ENCODE measurements at places on chromosomes 16 and 17.

- DNase-seq = no peak
Measured at GRCh38 chr17:65219124-65219523, 82.0 kb downstream of the RGS9 start.

DNA sequence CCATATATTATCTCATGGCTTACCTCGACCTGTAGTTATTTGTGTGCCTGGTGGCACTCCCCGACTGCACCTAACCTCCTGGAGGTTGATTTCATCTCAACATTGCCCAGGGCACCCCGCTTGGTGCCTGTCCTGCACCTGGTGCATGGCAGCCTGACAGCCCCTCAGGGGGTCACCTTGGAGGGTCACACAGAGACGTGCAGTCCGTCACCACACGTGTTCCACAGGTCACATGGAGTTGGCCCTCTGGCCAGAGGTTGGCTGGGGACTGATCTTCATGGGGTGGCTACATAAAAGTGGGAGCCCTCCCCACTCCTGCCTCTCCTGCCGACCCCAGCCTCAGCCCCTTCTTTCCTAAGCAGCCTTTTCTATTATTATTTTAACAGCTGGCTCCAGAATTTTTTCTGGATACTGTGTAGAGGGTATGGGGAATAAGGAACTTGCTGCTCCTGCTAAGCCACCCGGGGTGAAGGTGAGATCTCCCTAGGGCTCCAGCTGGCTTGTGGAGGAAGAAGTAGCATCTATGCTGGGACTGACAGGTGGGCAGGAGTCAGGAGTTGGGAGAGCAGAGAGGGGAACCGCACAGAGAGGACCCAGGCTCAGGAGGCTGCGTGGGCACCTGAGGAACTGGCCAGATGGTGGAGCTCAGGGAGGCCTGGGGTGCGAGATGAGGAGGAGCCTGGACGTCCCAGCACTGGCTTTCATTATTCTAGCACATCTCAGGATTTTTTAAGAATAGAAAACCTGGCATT, 12.5 kb upstream of the NKD1 start:
- no peak for DNase-seq

- DNase-seq = no peak
Measured at GRCh38 chr17:75152922-75153779, 1.2 kb downstream of the JPT1 start.

- DNase-seq = no peak
Measured at GRCh38 chr17:7580604-7581575, 1.5 kb downstream of the CD68 start.

- no peak for DNase-seq
Measured at GRCh38 chr16:50547340-50548124, 664 bp upstream of the NKD1 start.

DNA sequence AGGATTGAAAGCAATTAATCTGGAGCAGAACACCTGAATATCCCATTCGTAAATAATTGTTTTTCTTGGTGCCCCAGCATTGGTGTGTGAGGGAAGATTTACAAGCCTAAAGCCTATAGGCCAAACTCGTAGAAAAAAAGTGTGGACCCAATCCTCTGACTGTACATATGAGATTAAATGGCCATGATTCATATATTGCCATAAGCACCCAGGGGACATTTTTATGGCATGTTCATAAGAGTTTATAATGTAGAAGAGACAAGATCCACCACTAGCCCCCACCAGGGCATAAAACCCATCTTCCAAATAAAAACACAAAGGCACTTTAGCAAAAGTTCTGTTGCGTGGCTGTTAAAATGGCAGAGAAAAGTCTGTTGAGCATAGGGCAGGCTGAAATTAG, 15.5 kb upstream of the SALL1 start:
- DNase-seq = no peak

DNA sequence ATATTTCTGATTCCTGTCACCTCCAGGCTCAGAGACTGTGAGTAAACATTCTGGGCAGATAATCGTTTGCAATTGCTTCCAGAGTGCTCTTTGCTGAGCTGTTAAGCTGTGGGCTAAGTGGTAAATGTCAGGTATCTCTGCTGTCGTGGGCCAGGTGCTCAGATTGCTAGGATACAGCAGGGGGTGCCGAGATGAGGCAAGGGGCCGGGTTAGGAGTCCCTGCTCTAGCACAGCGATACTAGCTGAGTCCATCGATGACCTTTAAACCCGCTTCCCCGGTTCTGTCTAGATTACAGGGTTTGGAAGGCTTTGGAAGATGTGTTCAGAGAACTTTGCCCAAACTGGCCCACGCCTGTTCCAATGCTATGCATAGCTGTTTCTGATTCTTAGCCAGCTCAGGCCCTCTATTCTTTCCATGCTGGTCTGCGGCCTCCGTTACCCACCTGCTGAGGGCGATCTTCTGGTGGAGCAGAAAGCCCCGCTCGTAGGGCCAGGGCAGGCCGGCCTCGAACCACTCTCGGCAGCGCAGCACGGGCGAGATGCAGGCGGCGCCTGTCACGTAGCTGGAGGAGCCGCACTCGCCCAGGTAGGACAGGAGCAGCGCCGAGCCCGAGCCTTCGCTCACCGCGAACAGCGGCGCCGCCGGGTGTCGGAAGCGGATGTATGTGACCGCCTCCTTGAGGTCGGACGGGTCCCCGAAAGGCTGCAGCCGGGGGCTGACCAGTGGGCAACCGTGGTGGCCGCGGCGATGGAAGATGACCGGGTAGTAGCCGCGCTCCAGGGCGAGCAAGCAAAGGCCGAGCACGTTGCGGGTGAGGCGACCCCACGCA, 979 bp downstream of the ABHD15 start:
- no peak for DNase-seq

DNA sequence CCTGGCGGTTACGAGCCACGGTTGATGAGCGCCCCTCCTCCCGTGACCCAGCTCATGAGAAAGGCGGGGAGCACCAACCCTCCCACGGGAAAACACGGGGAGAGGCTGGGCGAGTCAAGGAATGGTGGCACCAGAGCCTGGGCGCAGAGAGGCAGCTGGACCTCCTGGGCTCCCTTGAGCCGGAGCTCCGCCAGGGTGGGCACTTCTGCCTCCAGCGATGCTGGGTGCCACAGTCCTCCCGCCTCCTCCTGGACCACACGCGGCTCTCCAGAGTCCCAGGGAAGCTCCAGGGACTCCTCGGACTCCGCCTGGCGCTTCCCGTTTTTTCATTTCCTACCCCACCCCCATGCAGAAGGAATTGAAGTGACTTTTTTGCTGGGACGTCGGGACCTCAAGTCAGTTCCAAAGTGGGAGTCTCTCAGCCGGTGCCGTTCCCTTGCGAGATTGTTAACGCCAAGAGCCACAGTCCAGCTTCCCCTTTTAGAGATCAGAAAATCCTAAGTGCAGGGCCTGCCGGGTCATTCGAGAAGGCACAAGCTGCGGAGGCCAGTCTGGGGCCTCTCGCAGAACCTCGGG, 6.6 kb upstream of the CBX8 start:
- DNase-seq = no peak

GRCh38 chr16:56767024-56767423, 37.1 kb downstream of the NUP93 start:
- no peak for DNase-seq

DNA sequence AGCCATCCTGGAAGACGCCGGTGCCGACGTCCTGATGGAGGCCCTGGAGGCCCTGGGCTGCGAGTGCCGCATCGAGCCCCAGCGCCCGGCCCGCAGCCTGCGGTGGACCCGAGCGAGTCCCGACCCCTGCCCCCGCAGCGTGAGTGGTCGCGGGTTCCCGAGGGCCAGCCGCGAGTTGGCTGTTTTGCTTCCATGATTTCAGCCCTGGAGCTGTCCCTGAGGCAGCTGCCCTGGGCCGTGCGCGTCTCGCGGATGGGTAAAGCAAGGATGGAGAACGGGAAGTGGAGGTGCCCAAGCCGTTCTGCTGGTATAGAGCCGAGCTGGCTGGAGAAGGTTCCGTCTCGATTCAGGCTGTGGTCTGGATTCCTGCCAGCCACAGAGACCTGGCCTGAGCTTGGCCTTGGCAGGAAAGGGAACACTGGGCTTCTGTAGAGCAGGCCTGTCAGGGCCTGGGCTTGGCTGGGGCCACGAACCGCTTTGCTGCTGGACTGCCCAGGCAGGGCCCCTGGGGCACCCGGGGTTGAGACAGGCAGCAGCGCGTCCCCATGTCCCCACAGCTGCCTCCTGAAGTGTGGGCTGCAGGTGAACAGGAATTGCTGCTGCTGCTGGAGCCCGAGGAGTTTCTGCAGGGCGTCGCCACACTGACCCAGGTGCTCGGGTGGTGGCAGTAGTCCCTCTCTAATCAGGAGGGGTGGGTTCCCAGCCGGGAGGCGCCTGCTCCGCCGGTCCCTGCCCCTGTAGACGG, 941 bp upstream of the MRPS34 start:
- no peak for DNase-seq

DNA sequence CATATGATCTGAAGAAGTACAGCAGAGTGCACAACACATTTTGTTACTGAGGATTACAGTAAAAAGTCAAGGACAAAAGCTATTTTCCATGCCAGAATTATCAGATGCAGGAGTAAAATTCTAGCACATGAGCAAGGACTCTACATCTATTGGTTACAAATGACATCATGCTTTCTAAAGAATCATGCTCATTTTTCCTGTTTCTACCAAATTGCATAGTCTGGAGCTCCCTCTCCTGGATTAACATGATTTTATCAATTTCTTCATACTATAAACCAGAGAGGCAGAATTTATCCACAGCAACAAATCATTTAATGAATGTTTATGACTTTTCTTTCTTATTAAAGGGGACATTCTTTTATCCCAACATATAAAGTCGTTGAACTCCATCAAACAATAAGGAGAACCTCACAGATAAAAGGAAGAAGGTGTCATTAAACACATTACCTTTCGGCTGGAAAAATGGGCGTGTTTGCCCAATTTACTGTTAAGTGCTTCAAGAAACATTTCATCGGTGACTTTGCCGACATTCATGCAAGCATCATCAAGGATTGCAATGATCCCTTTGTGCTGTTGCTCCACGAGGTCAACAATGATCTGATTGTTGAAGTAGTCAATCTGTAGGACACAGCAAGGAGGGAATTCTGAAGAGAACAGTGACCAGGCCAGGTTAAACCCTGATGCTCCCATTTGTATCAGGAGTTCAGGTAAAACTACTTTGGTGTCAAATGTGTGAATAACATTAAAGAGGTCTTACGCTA, 121.7 kb downstream of the MYO1D start:
- peak; percentile 68 for DNase-seq

DNA sequence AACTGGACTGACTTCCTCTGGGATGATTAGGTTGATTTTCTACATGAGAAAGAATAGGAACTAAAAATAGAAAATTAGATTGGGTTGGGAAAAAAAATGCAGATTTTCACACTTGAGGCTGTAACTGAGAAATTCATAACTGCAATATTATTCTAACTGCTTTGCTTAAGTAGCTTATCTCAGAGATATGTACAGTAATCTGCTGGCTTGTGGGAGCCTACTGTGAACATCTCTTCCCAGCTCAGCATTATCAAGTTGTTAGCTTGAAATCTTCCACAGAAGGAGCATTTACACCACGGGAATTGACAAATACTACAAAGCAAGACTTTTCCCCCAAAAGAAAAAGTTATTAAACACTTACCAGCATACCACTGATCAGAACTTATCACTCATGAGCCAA, 58.9 kb downstream of the CNTNAP4 start:
- no peak for DNase-seq

- no peak for DNase-seq
Measured at GRCh38 chr17:48126532-48126850, 18.9 kb downstream of the SNX11 start.

GRCh38 chr17:69082696-69083095, 22.0 kb upstream of the ABCA9 start:
- DNase-seq = no peak
